ENCODE measurements at places on chromosomes 5 and 9.

DNA sequence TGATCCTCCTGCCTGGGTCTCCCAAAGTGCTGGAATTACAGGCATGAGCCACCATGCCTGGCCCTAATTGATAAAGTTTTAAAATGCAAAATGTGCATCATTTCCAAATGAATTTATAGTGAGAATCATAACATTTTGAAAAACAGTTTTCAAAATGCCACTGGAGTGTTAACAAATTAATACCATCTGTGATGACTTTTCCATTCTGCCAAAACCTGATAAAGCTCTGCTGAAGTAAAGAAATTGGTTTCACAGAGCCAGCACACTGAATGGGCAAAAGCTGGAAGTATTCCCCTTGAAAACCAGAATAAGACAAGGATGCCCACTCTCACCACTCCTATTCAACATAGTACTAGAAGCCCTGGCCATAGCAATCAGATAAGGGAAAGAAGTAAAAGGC, 89.6 kb downstream of the MUSK start:
- DNase-seq = no peak

DNA sequence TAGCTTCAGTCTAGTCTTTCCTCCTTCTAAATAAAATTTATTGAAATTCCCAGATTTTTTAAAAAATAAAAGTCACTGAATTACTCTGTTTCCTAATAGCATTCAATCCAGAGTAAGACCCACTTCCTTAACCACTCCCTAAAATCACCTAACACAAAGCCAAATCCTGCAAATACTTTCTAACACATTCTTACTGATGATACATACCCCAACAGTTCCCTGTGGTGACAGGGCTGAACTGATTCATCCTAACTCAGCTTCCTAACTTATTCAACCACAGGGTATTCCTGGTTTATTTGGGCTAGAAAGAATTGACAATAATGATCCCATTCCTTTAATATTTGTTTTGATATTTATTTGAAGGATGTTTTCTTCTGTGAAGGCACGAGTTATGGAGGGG, 40.7 kb upstream of the ZNF300 start:
- no peak for DNase-seq

DNA sequence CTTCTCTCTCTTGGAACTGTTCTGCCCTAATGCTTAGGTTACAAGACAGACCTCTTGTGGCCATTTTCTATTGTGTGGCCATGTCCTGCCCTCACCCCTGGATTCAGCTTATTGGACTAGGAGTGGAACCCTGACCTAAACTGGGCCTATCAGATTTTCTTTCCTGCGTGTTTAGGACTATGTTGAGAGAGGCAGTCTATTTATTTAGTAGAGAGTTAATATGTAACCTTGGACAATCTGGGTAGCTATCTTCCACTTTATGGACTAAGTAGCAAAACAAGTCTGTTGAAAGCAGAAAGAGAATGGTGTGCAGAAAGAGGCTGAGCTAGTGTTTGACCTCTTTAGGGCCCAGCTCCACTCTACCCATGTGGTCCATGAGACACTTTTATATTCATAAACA, 82.6 kb upstream of the SMIM32 start:
- no peak for DNase-seq

GRCh38 chr5:32475334-32476097, 31.0 kb upstream of the ZFR start:
- DNase-seq = no peak

- no peak for DNase-seq
These were observed 1.7 kb downstream of the SIL1 start for GRCh38 chr5:139196296-139196956.

DNA sequence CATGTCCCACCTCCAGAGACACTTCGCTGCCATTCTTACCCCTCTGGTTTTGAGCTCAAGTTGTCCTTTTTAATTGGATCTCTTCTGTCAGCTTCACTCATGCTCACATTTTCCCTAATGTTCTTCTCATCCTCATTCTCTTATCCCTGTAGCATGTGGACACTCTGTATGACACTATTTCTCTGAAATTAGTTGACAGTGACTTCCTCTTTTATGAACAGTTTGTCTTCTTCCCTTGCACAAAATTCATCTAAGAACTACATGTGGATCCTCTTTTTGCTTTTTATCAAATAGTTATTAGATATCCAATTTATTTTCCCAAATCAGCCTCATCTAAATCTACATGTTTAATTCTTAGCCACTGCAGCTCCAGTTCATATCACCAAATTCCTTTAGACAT, 676.2 kb downstream of the MAT2B start:
- DNase-seq = no peak

DNA sequence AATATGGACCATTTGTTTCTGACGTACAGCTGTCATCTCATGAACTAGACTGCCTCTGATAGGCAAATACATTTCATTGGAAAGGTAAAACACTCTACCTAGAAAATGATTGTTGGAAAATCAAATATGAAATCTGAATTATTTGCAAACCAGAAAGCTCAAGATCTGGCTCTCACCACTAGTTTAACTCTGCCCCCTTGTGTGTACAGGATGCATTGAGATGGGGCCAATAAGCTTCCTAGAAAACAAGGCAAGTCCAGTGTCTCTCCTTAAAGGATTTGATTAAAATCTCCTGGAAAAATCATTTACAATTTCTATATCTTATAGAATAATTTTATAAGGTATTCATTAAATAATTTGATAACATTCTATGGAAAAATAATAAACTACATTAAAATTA, 311.9 kb upstream of the ANKH start:
- no peak for DNase-seq

DNA sequence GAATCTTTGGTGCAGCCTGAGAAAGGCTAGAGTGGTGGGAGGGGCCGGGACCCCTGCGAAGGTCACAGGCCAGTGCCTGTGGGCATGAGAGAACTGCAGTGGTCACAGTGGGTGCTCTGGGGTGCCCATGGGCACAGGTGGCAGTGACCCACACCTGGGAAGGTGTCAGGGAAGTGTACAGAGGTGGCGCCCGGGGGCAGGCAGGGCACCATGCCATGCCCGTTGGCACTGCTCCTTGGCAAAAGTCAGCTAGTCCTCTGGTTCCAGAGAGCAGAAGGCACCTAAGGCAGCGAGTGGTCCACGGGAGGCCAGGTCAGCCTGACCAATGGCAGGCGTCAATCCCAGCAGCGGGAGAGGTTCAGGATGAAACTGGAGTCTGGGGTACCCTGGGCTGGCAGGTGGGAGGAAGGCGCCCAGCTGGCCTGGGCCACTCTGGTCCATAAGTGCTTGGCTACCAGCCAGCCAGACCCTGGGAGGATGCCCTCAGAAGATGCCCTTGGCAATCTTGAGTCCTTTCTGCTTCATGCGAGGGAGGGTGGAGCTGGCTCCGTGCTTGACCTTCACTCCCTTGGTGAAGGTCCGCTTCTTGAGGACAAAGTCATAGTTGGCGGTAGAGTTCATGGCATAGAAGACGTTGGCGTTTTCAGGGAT, 22.8 kb downstream of the RALGDS start:
- no peak for DNase-seq

GRCh38 chr5:156497804-156498208, 170.8 kb downstream of the SGCD start:
- no peak for DNase-seq

- no peak for DNase-seq
These were observed 119.5 kb downstream of the TRPM3 start for GRCh38 chr9:71001780-71002386.

DNA sequence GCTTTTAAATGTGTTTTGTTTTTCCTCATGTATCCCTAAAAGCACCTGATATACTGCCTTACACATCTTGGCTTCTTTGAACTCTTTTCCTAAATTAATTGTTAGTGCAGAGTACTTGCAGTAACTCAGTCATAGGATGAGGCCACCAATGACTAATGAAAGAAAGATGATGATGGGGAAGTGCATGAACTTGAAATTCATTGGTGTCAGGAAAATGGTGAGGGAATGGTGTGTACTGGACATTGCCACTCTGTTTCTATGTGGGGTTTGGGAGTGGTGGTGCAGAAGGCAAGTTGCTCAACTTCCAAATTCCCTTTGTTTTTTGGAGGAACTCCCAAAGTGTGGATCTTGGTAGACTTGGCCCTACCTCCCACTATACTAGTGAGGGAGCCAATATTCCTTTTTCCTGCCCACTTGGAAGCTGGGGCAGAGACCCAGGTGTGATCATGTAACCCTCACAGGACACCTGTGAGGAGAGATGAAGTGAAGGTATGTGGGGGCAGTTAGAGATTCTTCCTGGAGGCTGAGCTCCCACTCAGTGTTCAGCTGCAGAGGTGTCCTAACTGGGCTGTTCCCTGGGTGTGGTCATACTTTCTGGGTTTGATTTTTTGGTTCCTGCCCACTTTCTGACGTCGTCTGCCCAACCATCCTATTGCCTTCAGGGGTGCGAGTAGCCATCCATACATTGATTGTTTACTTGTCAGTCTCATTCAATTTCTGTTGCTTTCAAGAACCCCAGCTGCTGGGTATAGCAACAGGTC, 298.5 kb downstream of the MAST4 start:
- no peak for DNase-seq

Data from GDM1 (cell line).